Liver (tissue), 10 donors: ENCODE measurements at places on chromosomes 5 and 9. TPM values are rescaled to one million over a fixed set of nuclear protein-coding genes. Genes with fewer than 3 reads are reported as not detected.
A peak's percentile ranks its signal among the peaks of the same experiment; 100 is the strongest.

PRRX2 gene
- 0.08 TPM for total RNA-seq

QRFP gene
- not detected for total RNA-seq

ITGA1 gene
- total RNA-seq: 187 TPM

CDH6 gene
- total RNA-seq: 3.7 TPM

DNA sequence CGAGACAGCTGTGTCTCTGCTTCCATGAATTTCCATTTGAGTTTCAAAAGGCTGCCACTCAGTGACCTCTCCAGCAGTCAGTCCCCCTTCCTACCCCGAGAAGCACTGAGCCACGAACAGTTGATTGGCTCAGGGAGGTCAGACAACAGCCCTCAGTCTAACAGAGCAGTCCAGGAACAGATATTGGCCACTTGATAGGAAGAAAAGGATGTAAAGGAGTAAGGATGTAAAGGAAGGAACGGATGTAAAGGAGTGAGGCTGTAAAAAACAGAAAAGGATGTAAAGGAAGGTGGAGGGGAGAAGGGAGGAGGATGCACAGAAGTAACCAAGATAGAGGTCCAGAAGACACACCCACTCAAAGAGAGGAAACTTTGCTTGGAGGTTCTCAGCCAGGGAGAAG, 3.2 kb upstream of the NR4A3 start:
- no peaks in the 10 kb centered on the region for H3K27me3 ChIP-seq
- H3K36me3 ChIP-seq: no peaks in the 10 kb centered on the region
- H3K27ac ChIP-seq: peak overlapping the region; percentile 98

DNA sequence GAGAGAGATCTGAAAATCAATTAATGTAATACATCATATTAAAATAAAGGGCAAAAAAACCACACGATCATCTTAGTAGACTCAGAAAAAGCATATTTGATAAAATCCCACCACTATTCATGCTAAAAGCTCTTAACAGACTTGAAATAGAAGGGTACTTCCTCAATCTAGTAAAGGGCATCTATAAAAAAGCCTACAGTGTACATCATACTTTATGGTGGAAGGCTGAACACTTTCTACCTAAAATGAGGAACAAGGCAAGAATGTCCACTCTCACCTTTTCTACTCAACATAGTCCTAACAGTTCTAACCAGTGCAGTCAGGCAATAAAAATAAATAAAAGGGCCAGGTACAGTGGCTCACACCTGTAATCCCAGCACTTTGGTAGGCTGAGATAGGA, 38.9 kb downstream of the POLK start:
- H3K36me3 ChIP-seq: peaks cover 6% of the 10 kb centered on the region
- no peak overlapping the region for H3K4me3 ChIP-seq
- H3K27me3 ChIP-seq: no peaks in the 10 kb centered on the region
- no peak overlapping the region for H3K27ac ChIP-seq
- H3K4me1 ChIP-seq: no peaks in the 10 kb centered on the region
- no peak for DNase-seq

DNA sequence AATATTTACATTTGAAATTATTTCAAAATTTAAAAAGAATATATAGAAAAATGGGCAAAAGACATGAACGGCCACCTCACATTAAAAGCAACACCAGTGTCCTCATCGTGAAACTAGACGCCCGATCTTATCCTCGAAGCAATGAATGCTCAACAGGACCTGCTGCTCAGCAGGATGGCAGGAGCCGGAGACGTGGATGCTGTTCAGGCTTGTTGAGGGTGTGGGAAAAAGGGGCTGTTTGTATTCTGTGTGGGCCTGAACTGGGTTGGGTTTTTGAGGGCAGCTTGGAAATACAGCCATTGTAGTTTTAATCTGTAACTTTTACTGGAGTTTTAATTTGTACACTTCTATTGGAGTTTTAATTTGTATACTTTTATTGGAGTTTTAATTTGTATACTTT, 20.3 kb downstream of the EXOC3 start:
- H3K4me3 ChIP-seq: no peak overlapping the region
- DNase-seq: no peak
- H3K4me1 ChIP-seq: no peaks in the 10 kb centered on the region
- peaks cover 20% of the 10 kb centered on the region for H3K36me3 ChIP-seq
- H3K27me3 ChIP-seq: no peaks in the 10 kb centered on the region
- no peak overlapping the region for H3K27ac ChIP-seq

DNA sequence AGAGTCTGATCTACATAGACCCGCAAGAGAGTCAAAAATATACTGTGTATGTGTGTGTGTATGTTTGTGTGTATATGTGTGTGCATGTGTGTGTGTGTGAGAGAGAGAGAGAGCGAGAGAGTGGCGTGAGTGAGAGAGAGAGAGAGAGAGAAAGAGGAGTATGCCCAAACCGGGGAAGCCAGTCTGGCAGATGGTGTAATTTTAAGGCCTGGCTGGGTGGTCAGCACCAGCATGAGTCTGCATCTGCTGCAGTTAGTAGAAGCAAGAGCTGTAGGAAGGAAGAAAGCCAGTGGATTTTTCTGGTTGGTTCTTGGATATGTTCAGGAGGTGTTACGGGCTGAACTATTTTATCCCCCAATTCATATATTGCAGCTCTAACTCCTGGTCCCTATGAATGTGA, 75.2 kb downstream of the ACTBL2 start:
- H3K4me1 ChIP-seq: peaks cover 44% of the 10 kb centered on the region
- H3K27ac ChIP-seq: no peak overlapping the region
- H3K4me3 ChIP-seq: no peak overlapping the region
- no peak for DNase-seq
- no peaks in the 10 kb centered on the region for H3K36me3 ChIP-seq

KCTD16 gene
- total RNA-seq: under 0.01 TPM

- no peak overlapping the region for H3K27ac ChIP-seq
- no peak for DNase-seq
- no peak overlapping the region for H3K4me3 ChIP-seq
- no peaks in the 10 kb centered on the region for H3K4me1 ChIP-seq
- H3K36me3 ChIP-seq: no peaks in the 10 kb centered on the region
Observed at GRCh38 chr5:89435347-89435746, 552.4 kb upstream of the MEF2C start.

LRRC19 gene
- total RNA-seq: 1.8 TPM

ACTBL2 gene
- total RNA-seq: not detected

TBC1D9B gene
- 55.4 TPM for total RNA-seq

DNA sequence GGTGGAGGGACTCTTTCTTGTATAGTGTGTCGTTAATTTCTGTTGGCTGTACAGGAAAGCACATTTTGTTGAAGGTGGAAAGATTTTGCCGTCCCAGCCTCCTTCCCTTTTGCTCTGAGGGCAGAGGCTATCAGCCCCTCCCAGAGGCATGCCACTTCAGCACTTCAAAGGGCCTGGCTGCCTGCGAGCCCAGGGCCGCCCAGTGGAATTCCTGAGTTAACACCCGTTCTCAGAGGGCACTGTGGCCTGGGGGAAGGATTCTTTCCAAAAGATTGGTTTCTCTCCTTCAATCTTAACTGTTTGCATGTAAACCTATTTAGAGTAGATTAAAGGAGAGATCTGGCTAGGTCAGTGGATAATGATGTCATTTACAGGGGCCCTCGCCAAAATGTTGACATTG, 238.6 kb downstream of the FANCC start:
- no peak overlapping the region for H3K27ac ChIP-seq
- peaks cover 18% of the 10 kb centered on the region for H3K4me1 ChIP-seq
- no peak for DNase-seq
- H3K36me3 ChIP-seq: peaks cover 75% of the 10 kb centered on the region
- H3K4me3 ChIP-seq: no peak overlapping the region
- H3K27me3 ChIP-seq: no peaks in the 10 kb centered on the region

PCDHGA2 gene
- 0.42 TPM for total RNA-seq

GRCh38 chr5:115069087-115069968, 100.4 kb downstream of the TRIM36 start:
- DNase-seq: no peak
- H3K36me3 ChIP-seq: no peaks in the 10 kb centered on the region
- H3K27me3 ChIP-seq: no peaks in the 10 kb centered on the region
- H3K4me1 ChIP-seq: no peaks in the 10 kb centered on the region
- no peak overlapping the region for H3K27ac ChIP-seq

- no peak overlapping the region for H3K27ac ChIP-seq
- DNase-seq: no peak
- no peaks in the 10 kb centered on the region for H3K4me1 ChIP-seq
Observed at GRCh38 chr5:160356550-160357347, 13.7 kb downstream of the C1QTNF2 start.

DNA sequence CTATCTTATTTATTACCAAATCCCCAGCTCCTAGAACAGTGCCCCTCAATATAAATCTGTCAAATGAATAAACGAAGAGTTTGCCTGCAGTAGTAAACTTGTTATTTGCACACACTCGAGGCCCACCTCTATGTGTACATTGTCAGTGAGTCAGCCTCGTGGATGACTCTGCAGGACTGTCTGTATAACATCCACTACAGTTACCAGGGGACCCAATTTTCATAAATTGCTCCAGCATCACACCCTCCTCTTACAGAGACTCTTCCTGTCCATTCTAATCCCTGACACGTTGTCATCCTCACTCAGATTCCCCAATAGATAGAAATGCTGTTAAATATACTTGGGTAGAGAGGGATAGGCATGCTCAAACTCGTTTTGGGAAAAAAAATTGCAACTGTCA, 478.5 kb downstream of the RAB3C start:
- H3K4me1 ChIP-seq: no peaks in the 10 kb centered on the region
- no peak overlapping the region for H3K27ac ChIP-seq
- H3K4me3 ChIP-seq: no peak overlapping the region
- H3K36me3 ChIP-seq: no peaks in the 10 kb centered on the region
- DNase-seq: no peak
- H3K27me3 ChIP-seq: no peaks in the 10 kb centered on the region
